DMS79 (cell line): ENCODE measurements at places on chromosomes 5 and 9.

- DNase-seq, result no peak
These were observed 328 bp downstream of the NDST1 start for GRCh38 chr5:150508277-150508640.

DNA sequence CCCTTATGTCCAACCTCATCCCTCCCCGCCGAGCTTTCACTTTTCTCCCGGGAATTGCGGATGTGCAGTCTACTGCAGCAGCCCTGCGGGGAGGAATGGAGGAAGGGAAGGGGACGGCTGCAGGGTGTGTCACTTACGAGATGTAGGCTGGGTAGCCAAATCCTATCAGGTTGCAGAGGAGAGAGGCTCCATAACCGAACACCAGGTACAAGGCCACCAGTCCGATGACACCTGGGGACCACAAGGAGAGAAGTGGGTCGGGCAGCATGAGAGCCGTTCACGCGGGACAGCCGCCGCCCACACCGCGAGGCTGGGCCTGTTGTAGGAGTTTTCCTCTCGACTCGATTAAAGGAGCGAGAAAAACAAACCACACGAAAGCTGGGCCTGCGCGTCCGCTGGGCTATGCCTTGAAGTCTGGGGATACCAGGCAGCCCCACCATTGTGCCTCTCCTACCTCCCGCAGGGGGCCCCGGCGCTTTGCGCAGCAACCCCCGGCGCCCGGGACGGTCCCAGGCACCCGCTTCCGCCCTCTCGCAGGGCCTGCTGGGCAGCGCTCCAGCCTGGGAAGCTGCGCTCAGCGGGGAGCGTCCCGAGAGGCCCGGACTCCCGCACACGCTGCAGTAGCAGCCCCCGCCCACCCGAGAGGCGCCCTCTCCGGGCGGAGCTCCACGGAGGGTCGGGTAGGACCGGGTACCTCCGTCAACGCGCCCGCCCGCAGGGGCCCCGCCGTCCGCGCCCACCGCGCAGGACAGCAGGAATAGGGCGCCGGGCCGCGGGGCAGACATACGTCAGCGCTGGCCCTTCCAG is 798 bp downstream of the REEP5 start:
- DNase-seq, result peak; percentile 31

GRCh38 chr9:18676525-18676924 is 202.6 kb downstream of the ADAMTSL1 start:
- DNase-seq, result no peak

DNA sequence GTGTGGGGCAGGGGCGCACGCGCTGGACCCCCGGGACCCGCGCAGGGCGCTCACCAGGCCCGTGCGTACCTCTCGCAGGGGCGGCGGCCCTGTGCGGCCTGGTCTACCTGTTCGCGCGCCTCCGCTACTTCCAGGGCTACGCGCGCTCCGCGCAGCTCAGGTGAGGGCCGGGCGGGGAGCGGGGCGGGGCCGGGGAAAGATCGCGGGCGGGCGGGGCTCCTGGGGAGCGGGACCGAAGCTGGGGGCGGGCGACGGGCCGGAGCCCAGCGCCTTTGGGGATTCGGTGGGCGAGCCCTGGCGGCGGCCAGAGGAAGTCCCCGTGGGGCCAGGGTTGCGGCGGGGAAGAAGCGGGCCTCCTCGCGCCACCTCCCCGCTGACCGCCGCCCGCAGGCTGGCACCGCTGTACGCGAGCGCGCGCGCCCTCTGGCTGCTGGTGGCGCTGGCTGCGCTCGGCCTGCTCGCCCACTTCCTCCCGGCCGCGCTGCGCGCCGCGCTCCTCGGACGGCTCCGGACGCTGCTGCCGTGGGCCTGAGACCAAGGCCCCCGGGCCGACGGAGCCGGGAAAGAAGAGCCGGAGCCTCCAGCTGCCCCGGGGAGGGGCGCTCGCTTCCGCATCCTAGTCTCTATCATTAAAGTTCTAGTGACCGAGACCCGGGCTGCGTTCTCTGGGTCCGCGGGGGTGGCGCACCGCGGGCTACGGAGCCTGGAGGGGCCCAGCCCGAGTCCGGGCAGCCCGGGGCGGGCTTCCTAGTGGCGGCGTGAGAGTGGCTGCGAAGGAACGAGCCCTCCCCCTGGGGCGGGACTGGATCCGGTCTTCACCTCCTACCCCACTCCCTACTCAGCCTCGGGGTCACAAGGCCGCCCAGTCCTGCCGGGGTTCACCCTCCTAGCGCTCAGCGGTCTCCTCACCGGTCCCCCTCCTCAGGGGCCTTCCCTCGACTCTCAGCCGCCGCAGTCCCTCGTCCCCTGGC is 2.4 kb downstream of the LTC4S start:
- peak; percentile 51 for DNase-seq

- DNase-seq, result no peak
These were observed 159.7 kb downstream of the DAB2IP start for GRCh38 chr9:121811140-121811539.

DNA sequence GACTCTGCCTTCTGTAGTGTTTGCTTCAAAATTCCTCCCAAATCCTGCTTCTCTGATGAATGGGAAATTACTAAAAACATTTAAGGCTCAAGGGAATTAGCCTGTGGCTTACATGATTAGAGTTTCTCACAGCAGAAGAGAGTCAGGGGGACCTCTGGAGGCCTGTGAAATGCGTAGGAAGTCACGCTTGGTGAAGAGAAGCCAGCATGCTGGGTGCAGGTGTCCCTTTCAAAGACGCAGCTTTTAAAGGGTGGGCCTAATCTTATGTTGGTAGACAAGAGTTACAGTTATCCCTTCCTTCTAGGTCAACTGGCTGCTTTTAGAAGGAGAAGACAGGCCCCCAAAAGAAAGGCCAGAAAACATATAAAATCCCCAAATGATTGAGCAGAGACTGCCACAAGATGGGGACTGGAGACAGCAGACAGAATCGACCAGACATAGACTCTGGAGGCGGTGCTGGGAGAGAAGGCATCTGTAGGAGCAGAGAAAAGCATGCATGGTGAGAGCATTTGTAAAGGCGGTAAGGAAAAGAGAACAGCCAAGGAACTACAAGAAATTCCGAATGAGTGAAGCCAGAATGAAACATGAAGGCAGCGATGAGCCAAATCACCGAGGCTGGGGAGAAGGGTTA is 42.3 kb downstream of the B4GALT1 start:
- DNase-seq, result no peak

DNA sequence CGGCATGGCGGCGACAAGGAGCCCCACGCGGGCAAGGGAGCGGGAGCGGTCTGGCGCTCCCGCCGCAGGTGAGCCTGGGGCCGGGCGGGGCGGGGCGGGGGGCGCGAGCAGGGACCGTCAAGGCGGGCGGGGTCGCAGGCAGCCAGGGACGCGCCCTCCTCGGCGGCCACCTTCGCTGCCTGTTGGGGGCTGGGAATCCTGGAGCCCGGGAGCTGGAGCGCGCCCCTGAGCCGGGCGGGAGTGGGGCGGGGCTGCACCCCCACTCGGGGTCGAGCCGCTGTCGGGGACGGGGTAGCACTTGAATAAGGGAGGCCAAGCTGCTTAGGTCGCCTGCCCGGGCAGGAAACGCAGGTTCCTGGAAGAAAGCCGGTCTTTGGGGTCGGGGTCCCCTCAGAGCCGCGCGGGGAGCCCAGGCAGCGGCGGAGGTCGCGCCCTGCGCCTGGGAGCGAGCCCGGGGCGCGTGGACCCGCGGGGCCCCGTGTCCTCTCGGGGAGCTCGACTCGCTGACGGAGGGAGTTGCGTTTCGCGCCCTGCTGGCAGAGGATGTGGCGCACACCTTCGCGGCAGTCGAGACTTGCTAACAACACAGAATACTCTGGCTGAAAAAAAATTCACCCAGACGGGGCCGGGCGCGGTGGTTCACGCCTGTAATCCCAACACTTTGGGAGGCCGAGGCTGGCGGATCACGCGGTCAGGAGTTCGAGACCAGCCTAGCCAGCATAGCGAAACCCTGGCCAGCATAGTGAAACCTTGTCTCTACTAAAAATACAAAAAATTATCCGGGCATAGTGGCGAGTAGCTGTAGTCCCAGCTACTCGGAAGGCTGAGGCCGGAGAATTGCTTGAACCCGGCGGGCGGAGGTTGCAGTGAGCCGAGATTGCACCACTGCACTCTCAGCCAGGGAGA is 552 bp downstream of the OTULINL start:
- peak; percentile 39 for DNase-seq

GRCh38 chr5:85865296-85865695 is 752.4 kb upstream of the COX7C start:
- DNase-seq, result no peak

- no peak for DNase-seq
These were observed 224.7 kb downstream of the SREK1 start for GRCh38 chr5:66368811-66369210.

GRCh38 chr9:86846656-86847055 is 100.7 kb downstream of the GAS1 start:
- no peak for DNase-seq

DNA sequence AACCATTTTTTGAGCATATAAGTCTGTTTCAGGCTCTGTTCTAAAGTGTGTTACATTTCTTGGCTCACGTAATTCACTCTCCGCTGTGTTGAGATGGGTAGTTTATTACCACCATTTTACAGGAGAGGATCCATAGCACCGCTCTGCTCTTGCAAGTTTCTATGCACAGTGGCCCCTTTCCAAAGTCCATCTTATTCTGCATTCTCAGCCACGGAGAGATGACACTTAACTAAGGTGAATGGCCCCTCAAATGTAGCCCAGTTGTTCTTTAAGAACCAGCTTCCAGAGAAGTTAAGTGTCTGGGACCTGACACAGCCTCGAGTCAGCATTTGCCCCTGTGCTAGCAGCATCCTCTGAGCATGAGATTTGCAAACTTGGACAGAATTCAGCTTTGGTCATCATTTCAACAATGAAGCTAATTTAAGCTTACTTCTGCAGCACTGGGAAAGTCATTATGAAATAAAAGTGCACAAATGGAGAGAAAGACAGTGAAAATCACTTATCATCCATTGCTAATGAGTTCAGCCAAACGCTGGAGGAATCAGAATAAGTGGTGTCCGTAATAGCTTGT is 61.9 kb downstream of the FAM78A start:
- no peak for DNase-seq

DNA sequence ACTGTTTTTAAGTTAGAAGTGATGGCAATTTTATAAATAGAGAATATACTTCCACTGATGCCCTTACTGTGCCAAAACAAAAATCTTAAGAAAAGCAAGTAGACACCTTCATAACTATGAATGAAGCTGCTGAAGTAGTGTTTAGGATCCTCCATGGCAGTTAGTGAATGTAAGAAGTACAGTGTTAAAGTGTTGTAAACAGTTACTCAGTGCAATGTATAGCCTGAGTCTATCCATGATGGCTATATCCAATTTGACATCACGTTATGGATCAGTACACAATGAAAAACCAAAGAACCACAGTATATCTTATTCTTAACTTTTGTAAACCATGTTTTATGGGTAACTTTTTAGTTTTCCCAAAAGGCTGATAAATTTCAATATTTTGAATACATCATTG is 7.1 kb downstream of the CCNG1 start:
- DNase-seq, result no peak

GRCh38 chr5:126450346-126450745 is 27.1 kb downstream of the GRAMD2B start:
- no peak for DNase-seq

DNA sequence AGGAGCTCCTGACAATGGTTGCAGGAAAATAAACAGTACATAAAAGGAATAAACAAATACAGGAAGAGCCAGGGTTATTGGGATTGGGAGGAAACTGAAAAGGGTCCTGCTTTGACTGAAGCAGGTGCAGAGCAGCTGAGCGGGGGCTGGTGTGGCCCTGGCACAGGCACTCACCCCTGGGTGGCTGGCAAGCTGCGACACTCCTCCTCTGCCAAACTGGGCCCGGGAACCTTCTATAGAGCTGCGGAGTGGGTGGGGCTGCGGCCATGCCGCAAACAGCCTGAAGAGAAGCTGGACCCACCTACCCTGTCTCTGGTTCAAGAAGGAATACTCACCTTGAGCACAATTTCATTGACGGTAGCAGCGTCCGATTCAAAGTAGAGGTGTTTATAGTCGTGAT is 182.5 kb downstream of the GAPVD1 start:
- no peak for DNase-seq

DNA sequence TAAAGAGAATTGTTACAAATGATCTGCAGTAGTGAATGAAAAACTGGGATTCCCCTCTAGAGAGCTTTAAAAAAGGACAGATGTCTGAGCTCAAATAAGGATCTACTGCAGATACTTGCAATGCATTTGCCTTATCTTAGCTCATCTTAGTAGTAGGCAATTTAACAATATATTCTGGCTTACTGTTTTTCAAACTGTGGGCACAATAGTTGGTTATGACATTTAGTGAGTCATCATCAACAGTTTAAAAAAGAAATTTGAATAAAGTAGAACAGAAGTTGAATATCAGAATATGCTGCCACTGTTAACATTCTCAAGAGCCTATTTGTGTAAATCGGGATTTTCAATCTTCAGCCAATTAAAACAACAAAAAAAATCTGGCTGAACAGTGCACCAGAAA is 6.7 kb upstream of the CAST start:
- DNase-seq, result no peak

- no peak for DNase-seq
These were observed 545.9 kb downstream of the RAB3C start for GRCh38 chr5:59128646-59129290.

DNA sequence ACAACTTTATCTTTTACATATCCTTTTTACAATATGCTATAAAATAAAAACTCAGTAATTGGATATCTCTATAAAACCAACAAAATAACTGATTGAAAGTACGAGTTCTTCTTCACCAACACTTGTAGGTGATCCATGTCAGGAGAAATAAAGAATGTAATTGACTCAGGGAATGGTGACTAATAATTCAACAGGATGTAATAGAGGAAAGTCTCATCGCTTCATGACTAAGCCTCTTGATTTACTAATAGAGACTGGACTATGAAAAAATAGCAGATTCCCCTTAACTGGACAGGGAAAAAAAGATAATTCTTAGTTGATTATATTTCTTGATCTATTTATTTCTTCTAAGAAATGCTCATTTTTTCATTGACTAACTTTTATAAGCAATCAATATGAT is 507.7 kb upstream of the PTGER4 start:
- DNase-seq, result no peak

- no peak for DNase-seq
These were observed 65.5 kb downstream of the UNC13B start for GRCh38 chr9:35227284-35227683.

- DNase-seq, result no peak
These were observed 75.0 kb downstream of the TTC39B start for GRCh38 chr9:15231788-15232635.
